ENCODE measurements at places on chromosomes 6 and 20.
A peak's percentile ranks its signal among the peaks of the same experiment; 100 is the strongest.

GRCh38 chr20:60236613-60237012, 278.4 kb downstream of the CDH26 start:
- H3K4me3 ChIP-seq, result no peak overlapping the region
- no peaks in the 10 kb centered on the region for H3K27me3 ChIP-seq
- no peaks in the 10 kb centered on the region for H3K4me1 ChIP-seq
- H3K36me3 ChIP-seq, result no peaks in the 10 kb centered on the region

- peak overlapping the region; percentile 8 for H3K27ac ChIP-seq
- H3K4me1 ChIP-seq, result peaks cover 7% of the 10 kb centered on the region
- no peaks in the 10 kb centered on the region for H3K36me3 ChIP-seq
- no peak for DNase-seq
- no peaks in the 10 kb centered on the region for H3K27me3 ChIP-seq
These were observed 218.5 kb downstream of the LY86 start for GRCh38 chr6:6806844-6807518.

GRCh38 chr6:113644861-113645575, 212.1 kb upstream of the MARCKS start:
- DNase-seq, result no peak
- peaks cover 3% of the 10 kb centered on the region for H3K4me1 ChIP-seq
- no peak overlapping the region for H3K27ac ChIP-seq
- H3K36me3 ChIP-seq, result no peaks in the 10 kb centered on the region
- no peak overlapping the region for H3K4me3 ChIP-seq
- no peaks in the 10 kb centered on the region for H3K27me3 ChIP-seq

- H3K36me3 ChIP-seq, result no peaks in the 10 kb centered on the region
- DNase-seq, result no peak
- H3K4me1 ChIP-seq, result no peaks in the 10 kb centered on the region
These were observed 15.4 kb upstream of the HIVEP1 start for GRCh38 chr6:11996751-11997150.

DNA sequence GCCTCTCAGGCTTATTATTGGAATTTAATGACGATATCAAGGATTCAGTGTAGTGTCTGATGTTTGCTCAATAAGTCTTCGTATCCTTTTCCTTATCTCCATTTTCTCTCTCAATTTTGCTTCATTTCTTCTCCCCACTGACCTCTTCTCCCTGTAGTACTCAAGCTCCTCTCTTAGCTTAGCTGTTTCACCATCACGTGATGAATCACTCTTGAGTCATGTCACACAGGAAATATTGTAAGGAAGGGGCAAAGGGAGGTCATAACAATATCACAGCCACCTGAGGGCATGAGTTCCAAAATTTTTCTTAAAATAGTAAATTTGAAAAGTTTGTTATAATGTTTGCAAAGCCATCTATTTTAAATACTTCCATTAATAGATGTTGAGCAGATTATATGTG, 392.2 kb upstream of the MARCKS start:
- H3K4me1 ChIP-seq, result no peaks in the 10 kb centered on the region
- no peaks in the 10 kb centered on the region for H3K27me3 ChIP-seq
- H3K27ac ChIP-seq, result no peak overlapping the region
- H3K4me3 ChIP-seq, result no peak overlapping the region
- peak; percentile 14 for DNase-seq

DNA sequence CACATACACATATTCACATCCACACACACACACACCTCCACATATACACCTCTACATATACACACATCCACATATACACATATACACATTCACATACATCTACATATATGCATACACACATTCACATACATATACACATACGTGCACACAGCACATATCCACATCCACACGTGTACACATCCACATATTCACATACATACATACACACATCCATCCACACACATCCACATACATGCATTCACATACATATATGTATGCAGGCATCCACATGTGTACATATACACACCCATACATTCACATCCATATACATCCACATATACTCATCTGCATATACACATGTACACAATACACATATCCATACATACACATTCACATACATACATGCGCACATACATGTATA, 25.6 kb upstream of the NKX2-2 start:
- H3K4me1 ChIP-seq, result no peaks in the 10 kb centered on the region
- H3K4me3 ChIP-seq, result no peak overlapping the region
- H3K27ac ChIP-seq, result no peak overlapping the region
- no peak for DNase-seq

- H3K4me3 ChIP-seq, result no peak overlapping the region
- DNase-seq, result no peak
- H3K27me3 ChIP-seq, result no peaks in the 10 kb centered on the region
- peaks cover 6% of the 10 kb centered on the region for H3K4me1 ChIP-seq
These were observed 22.7 kb downstream of the MRPL14 start for GRCh38 chr6:44104481-44105021.

- H3K27ac ChIP-seq, result peak overlapping the region; percentile 5
These were observed 11.1 kb downstream of the YWHAB start for GRCh38 chr20:44896583-44896982.

- no peaks in the 10 kb centered on the region for H3K27me3 ChIP-seq
- no peaks in the 10 kb centered on the region for H3K4me1 ChIP-seq
- DNase-seq, result no peak
- no peak overlapping the region for H3K27ac ChIP-seq
These were observed 121.3 kb downstream of the PHACTR3 start for GRCh38 chr20:59725476-59726280.

DNA sequence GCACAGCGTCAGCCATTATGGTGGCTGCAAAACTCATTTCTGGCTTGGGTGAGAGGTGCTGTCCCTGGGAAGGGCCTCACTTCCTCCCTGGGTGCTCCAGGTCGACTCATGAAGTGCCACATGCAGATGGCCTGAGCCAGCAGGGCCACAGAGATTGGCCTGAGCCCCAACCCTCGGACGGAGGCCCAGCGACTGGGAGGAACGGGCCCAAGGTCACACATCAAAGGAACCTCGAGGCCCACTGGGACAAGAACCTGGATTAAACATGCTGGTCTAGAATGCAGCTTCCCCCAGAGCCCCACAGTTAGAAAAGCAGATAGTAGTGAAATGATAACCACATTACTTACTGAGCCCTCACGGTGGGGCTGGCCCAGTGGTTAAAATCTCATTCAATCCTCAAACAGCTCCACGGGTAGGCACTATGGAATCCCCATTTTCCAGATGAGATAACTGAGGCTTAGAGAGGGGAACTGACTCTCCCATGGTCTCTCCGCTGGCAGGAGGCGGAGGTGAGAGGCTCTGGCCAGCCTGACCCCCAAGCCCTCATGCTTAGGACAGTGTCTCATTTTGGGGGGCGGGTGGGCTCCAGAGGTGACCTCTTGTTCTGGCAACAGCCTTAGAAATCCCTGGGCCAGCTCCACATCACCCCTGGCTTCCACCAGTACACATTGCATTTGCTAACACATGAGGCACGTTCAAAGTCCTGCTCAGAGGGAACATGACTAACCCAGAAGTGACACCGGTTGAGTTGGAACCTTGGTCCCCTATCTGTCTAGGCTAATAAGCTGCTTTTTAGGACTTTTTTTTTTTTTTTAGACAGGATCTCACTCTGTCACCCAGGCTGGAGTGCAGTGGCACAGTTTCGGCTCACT, 53.0 kb downstream of the SRC start:
- no peak overlapping the region for H3K27ac ChIP-seq
- peaks cover 31% of the 10 kb centered on the region for H3K4me1 ChIP-seq
- H3K4me3 ChIP-seq, result no peak overlapping the region
- no peaks in the 10 kb centered on the region for H3K27me3 ChIP-seq

DNA sequence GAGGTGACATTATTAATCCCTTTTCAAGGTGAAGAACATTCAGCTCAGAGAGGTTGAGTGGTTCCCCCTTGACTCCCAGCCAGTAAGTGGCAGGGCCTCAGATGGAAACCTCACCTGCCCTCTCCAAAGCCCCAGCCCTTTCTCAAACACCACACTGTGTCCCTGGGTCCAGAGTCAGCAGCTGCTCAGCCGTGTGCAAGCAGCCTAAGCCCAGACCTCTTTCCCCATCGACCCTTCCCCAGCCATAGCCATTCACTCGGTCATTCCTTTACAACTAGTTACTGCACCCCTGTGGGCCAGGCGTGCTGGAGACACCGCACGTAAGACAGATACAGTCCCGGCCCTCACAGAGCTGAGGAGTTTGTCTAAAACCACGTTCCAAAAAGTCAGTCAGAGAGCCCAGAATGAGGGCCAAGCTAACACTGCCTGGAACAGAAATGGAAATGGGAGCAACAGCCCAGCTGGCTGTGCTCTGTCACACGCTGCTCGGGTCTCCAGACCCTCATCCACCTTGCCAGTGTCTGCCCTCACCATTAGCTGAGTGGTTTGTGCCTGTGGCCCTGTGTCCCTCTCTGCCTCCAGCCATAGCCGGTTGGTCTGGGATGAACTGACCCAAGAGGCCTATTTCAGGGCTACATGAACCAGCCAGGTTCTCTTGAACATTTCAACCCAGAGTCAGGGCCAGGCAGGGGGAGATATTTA, 29.6 kb downstream of the ZC3H12D start:
- no peak overlapping the region for H3K4me3 ChIP-seq
- DNase-seq, result no peak
- peak overlapping the region; percentile 51 for H3K27ac ChIP-seq

DNA sequence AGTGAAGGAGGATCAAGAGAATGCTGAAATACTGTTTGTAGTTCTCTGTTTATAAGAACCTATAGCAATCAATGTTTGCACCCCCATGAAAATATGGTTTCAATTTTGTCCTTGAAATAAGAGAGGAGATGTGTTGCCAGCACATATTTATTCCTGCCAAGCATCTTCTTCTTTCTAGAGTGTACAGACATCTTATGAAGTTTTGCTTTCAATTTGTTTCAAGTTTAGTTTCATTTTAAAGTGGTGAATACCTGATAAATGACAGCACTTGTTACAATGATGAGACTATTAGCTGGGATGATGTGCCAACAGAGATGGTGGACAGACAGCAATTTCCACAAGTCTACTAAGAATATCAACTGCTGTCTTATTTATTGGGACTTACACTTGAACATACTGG, 39.2 kb upstream of the CENPW start:
- H3K27ac ChIP-seq, result no peak overlapping the region
- no peaks in the 10 kb centered on the region for H3K27me3 ChIP-seq
- H3K4me1 ChIP-seq, result no peaks in the 10 kb centered on the region
- DNase-seq, result no peak
- no peaks in the 10 kb centered on the region for H3K36me3 ChIP-seq
- H3K4me3 ChIP-seq, result no peak overlapping the region

DNA sequence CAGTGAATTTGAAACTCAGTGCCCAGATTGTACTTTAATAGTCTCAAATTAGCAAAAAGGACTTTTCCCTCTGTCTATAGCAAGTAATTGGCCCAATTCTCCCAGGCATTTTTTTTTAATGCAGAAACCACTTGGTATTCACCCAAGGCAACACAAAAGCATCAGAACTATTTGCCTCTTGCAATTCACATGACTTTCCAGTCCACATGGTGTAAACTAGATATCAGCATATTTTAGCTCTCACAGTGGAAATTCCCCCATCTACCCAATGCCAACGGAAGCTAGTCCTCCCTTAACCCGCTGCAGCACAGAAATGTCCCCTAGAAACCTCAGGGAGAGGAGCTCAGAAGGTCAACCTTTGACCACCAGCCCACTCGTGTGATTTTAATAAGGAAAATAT, 103.4 kb upstream of the CDYL start:
- H3K27ac ChIP-seq, result peak overlapping the region; percentile 18
- H3K27me3 ChIP-seq, result no peaks in the 10 kb centered on the region
- peaks cover 6% of the 10 kb centered on the region for H3K4me1 ChIP-seq
- no peaks in the 10 kb centered on the region for H3K36me3 ChIP-seq
- H3K4me3 ChIP-seq, result peak overlapping the region; percentile 26
- DNase-seq, result no peak

DNA sequence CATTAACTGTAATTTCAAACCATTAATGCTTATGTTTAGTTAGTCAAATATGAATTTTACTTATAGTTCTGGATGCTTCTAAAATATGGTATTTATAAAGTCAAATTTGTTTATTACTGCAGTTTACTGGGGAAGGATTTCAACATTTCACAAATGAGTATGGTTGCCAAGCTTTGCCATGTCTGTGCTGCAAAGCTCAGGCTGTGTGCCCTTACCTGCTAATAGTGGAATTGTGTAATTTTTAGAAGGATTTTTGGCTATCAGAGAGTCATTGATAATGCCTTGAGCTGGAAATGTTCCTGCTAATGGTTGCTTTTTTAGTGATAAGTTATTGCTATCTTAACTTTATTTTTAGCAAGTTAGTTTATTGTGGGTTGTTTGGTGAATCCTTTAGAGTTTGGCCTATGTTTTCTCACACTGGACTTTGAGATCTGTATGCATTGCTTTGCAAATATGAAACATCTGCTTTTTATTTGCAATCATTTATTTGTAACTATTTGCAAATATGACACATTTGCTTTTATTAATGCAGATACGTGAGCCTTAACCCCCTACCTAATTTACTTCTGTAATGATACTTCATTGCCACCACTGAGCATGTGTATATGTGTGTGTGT, 105.8 kb downstream of the CD109 start:
- no peaks in the 10 kb centered on the region for H3K36me3 ChIP-seq
- DNase-seq, result no peak
- no peaks in the 10 kb centered on the region for H3K27me3 ChIP-seq

Measured in thoracic aorta (tissue), 2 donors.